ENCODE measurements at places on chromosomes 16 and 17.
A peak's percentile ranks its signal among the peaks of the same experiment; 100 is the strongest.

DNA sequence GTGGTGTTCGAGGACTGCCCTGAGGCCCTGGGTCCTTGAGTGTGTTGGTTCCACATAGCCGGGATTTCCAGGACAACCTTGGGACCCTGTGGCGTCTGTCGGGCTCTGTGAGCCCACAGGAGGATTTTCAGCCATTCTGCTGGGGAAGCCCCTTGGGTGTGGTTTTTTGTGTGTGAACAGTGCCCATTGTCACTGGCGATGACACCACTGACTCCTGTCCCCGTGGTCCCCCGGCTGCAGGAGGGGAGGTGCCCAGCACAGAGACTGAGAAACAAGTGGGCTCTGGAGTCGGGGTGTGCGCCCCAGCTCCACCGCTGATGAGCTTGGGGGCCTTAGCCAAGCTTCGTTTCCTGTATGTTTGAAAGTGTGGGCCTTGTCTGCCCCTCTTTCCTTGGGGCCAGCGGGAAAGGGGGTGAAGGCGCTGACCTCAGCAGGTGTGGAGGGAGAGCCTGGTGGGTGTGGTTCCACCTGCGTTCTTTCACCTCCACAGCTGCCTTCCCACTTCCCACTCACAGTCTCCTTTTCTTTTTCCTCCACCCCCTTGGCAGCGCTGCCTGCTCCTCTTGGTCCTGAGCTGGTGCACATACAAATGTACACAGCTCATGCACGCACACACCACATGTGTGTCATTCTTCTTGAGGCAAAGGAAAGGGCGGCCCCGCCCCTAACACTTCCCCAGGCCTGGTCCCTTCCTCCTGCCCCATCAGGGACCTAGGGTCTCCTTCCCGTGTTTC lies 16.1 kb downstream of the MGRN1 start:
- no peak for DNase-seq

DNA sequence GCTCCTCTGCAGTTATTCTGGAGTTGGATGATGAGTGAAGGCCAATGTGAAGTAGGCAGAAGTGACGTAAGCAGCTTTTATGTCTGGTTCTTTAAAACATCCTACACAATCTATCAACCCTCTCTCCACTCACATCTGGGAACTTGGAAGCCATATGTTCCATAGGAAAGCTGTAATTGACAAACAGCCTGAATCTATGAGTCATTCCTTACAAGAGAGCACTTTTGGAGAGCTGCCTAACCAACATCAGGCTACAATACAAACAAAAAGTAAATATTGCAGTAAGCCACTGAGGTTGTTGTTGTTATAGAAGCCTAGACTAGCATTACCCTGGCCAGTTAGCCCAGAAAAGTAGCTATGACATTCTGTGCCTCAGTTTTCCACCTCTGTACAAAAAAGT lies 5.9 kb downstream of the CCL7 start:
- no peak for DNase-seq

- peak; percentile 88 for DNase-seq
These were observed 75.9 kb upstream of the TNRC6C start for GRCh38 chr17:77882481-77883212.

GRCh38 chr17:6684460-6684783 lies 28.7 kb downstream of the SLC13A5 start:
- DNase-seq, result no peak

GRCh38 chr16:75376475-75377161 lies 56.7 kb downstream of the CFDP1 start:
- DNase-seq, result no peak

- no peak for DNase-seq
These were observed 5.7 kb upstream of the SDR42E1 start for GRCh38 chr16:82016964-82017363.

- DNase-seq, result no peak
These were observed 36.7 kb upstream of the NLRP1 start for GRCh38 chr17:5621026-5621425.

- no peak for DNase-seq
These were observed 45.6 kb downstream of the ZDHHC7 start for GRCh38 chr16:84965428-84966415.

- no peak for DNase-seq
These were observed 23.9 kb upstream of the CDH8 start for GRCh38 chr16:62060089-62060488.

DNA sequence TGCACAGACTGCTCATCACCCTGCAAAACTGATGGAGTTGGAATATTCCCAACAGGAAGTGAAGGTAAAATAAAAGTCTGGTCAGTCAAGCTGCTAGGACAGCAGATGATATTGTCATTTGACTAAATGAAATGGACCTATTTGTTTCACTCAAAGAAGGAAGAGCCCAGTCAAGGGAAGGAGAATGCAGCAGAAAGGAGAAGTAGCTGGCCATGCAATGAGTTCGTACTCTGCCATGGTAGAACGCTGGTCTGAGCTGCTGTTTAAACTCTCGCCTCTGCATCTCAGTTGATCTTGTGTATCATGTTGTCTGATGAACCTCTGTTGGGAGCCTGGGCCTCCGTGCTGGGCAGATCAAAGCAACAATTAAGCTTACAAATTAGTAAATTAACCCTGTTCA lies 15.6 kb upstream of the YPEL2 start:
- no peak for DNase-seq

- DNase-seq, result no peak
These were observed 43.3 kb downstream of the PARN start for GRCh38 chr16:14586637-14587305.

DNA sequence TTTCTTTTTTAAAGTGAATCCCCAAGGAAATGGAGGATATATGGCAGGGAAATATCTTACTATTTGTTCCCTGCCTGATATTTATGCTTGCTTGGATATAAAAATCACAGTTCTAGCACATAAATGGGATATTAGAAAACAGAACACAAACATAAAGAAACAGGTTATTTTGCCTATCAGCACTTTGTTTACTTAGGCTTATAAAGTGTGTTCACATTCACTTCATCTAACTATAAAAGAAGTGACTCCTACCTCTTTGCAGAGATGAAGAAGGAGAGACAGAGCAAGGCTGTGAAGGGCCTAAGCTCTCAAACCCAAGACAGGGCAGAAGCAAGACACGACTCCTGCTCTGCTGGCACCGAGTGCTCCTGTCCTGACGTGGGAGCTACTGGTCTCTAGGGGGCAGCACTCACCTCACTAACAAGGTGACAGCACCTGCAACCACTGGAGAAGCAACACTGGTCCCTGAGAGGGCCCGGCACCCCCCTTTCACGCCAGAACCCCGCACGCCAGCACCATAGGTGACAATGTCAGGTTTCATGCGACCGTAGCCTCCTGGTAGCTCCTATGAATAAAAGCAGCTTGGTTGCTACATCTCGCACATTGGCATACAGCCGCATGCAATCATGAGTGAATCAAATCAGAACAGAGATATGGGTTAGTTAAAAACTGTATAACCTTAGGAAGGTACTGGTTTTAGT lies 32.0 kb downstream of the MBTPS1 start:
- DNase-seq, result peak; percentile 41
